Activated T-cell treated with anti-CD3 and anti-CD28 coated beads, Interleukin-2, amount 50 U/mL, for 72 hours (primary cell): ENCODE measurements at places on chromosomes 7 and 10.

GRCh38 chr10:48884179-48885045, 55.2 kb downstream of the LRRC18 start:
- no peak for DNase-seq

DNA sequence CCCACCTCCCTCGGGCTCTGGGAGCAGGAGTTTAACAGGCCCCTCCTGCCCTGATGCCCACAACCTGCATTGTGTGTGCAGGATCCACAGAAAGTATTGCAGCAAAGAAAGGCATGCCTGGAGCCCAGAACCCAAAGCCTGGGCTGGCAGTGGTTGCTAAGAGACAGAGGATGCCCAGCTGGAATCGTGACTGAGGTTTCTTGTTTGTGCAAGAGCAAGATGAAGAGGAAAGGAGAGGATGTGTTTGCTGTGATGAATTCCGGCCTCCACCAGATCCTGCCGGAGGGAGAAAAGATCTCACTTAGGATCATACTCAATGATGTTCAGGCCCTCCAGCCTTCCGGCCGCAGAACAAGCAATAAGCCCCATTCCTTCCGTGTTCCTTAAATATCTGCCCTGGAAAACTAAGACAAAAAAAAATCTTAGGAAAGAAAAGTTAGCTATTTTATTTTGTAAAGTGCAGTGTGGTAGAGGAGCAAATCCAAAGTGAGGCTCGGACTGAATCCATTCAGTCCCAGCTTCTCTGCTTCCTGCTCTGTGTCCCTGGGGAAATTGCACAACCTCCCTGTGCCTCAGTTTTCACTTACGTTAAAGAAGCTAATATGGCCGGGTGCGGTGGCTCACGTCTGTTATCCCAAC, 57.1 kb downstream of the SLIT1 start:
- DNase-seq: no peak

DNA sequence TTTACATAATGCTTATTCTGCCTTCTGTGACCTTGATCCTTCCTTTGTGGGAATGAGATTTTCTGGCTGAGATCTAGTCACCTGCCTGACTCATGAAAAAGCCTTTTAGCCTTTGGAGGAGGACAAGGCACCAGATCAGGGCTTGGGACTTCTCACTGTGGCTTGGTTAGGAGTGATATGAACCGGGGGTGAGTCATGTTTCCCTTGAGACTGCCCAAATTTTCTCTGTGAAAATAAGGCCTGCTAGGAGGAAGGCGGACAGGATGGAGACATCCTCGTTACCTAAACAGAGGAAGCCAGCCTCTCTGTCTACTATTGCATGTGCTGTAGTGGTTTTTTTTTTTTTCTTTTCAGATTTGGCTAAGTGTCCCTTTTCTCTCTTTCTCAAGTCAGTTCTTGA, 57.8 kb downstream of the EVX1 start:
- DNase-seq: no peak

DNA sequence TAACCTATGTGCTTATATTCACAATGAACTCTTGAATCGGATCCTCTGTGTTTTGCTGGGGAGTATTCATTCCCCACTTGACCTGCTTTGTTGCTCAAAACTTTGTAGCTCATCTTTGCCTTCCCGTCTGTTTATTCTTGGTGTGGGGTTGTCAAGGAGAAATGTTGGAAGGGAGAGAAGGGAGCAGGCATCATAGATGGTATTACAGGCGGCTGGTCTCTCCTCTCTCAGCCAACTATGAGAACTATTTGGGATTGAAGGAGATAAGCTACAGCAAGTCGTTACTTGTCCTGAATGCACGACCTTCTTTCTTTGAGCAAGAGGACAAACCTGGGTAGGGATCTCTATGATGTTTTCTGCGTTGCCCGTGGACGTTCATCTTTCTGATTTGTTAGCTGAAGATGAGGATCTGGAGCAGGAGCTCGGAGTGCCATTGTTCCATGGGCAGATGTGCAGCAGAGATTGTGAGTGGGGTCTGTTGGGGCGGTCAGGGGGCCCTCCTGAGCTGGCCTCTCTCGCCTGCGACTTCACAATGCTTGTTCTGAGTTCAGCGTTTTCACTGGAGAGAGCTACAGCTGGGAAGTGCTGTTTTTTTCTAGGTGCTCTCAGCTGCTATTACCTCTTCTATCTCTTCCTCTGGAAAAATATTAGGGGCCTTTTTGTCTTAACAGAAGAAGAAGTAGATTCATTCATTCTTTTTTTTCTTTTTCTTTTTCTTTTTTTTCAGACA, 126.9 kb upstream of the KLF6 start:
- no peak for DNase-seq

DNA sequence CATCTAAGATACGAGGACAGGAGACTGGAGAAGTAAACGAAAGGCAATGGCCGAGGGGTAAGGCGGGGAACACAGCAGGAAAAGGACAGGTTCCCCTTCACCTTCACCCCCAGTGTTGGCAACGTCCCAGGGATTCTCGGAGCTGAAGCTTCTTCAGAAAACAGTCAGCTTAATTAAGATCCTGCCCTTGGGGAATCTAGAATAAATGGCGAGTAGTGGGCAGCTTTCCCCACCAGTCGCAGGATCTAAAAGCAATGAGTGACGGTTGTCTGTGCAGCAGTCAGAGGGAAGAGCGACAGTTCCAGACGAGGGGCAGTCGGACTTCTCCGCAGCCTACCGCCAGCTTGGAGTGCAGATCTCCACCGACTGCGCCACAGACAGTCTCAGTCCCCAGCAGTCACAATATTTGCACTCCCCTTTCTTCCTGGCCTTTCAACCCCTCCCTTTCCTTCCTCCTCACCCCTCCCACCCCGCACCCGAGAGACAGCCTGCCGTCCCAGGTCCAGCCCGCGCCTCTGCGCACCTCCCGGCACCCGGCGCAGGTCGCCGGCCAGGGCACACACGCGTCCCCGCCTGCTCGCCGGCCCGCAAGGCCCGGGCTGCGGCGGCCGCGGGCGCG, 10.9 kb upstream of the SP8 start:
- no peak for DNase-seq

DNA sequence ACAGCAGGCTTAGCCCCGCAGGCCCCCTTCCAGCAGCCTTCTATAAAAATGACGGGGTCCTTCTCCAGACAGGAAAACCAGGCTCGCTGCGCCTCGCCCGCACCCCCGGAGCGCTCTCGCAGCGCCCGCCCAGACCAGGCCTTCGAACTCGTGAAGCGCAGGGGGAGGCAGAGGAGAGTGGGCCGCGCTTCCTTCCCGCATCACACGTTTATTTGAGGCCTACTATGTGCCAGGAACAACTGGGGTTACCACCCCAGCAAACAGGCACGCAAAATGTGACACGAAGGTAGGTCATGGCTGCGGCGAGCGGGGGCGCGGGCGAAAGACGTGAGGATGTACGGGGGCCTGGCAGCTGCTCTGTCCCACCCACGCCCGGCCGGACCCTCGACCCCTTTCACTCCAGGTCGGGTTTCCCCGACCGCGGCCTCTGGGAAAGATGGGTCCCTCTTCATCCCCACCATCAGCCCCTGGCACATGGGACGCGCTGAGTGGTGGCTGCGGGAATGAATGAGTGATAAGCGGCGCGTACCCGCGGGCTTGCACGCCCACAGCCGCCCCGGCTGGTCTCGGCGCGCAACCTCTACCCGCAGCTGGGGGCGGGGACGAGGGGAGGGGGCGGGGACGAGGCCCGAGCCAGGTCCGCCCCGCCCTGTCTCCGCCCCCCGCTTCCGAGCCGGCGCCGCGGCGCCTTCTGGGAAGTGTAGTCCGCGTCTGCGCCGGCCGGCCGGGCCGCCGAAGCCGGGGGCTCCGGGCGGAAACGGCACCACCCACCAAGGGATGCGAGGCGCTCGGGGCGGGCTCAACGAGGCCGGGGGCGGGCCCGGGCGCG, 59.1 kb downstream of the ZNF467 start:
- peak; percentile 88 for DNase-seq

- DNase-seq: no peak
Observed at GRCh38 chr10:129171812-129172211, 295.2 kb upstream of the MGMT start.

GRCh38 chr7:11176985-11177555, 203.4 kb downstream of the PHF14 start:
- DNase-seq: no peak

DNA sequence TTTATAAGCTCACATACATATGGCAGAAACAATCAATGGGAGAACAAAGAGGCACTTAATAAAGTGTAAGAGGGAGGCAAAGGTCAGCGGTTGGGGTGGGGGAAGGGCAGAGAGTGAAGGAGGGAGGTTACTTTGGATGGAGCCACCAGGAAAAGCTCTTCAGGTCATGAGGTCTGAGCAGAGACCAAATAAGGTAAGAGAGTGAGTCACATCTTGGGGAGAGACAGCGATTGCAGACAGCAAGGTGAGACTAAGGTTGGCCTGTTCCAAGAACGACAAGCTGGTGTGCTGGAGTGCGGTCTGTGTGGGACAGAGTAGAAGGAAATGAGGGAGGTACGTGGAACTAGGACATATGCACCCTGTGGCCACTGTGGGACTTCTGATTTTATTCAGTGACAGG, 74.3 kb upstream of the TOMM7 start:
- DNase-seq: no peak

GRCh38 chr10:16570731-16571130, 49.1 kb upstream of the C1QL3 start:
- DNase-seq: no peak

GRCh38 chr10:24887855-24888231, 64.6 kb downstream of the PRTFDC1 start:
- DNase-seq: no peak

DNA sequence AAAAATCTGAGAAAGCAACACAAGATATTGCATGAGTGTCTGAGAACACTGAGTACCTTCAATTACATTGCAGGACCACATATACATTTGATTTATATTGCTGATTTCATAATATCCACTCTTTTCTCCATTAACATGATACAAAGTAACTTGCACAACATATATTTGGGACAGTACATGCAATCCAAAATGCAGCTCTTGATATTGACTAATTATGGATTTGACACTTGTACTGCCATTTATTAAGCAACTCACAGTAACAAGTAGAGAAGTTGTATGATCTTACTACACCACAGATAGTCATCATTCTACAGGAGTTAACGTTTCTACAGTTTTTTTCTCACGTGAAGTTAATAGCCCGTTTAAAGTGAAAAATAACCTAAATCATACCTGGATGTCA, 46.7 kb downstream of the USP6NL start:
- no peak for DNase-seq

DNA sequence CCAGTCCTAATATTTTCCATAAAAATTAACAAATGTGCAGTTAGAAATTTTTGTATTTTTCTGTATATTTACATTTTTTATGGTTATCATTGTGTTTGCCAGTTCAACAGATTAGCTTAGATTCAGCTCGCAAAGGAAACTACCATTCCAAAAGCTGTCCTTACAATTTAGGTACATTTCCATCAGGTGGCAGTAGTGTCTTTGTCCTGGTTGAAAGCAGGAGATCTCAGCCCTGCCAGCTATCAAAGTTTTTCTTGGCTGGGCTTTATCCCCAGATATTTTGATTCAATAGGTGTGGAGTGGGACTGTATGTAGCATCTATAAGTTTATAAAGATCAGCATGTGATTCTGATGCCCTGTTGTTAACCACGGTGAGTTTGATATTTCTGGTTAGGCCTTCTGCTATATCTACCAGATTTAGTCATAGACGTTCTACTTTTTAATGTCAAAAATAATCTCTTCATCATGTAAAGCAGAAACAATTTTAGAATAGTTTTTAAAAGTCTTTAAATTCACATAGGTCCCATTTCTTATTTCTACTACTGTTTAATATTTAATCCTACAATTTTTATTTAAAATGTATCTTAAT, 15.5 kb upstream of the ICA1 start:
- no peak for DNase-seq

DNA sequence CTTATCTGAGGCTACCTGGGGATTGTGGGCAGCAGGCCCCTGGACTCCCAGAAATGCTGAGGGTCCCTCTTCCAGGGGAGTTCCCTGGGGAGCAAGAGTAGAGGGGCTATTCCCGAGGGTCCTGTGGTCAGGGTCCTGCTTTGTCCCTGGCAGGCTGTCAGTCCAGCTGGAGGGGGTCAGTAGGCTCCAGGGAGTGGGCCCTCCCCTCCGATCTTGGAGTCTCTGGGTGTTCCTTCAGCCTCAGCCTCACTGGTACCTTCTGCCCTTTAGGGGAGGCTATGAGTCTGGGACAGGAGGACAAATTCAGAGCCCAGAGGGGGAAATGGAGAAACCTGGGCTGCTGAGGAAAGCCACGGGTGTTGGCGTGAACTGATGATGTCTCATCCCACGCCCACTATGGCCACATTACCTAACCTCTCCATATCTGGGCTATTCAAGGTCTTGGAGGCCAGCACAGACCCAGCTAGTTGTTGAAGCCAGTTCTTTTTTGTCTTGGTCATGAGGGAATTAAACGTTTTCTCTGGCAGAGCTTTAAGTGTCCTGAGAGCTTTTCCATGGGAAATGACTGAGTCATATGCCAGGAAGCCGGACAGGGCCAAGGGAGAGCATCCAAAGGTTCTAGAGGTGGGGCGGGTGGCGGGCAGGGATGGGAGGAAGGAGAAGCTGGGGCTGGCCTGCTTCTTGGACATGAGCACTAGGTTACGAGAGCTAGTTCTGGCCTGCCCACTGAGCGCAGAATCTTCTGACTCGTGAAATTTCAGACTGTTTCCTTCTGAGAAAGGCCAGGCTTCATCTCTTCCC, 6.2 kb downstream of the CALHM2 start:
- no peak for DNase-seq

DNA sequence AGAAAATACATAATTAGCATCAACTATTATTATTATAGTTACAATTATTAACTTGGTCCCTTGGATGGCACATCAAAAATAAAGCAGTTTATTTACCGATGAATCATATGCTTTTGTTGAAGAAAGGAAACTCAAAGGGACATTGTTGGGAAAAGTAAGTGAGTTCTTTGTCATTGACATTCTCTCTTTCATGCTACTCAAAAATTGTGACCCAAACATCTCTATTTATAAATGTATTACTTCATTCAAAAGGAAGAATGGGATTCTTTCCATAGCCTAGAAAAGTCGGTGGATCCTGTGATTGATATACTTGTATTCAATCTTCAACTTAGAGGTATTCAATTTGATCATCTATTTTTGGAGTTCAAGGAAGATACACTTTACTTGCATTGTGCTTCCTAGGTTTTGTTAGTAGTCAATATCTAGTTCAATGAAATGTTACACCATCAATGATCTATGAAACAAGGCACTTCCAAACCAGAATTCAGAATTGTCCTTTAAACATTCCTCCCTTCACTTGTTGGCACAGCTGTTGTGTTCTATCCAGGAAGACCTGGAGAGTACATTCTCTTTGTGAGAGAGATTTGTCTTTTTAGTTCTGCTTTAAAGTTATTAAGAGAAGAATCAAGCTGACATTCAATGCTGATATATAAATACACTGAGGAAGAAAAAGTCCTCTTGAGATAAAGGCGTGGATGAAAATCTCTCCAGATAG, 235.2 kb downstream of the TMEM26 start:
- no peak for DNase-seq

GRCh38 chr10:86046845-86047460, 319.6 kb downstream of the GRID1 start:
- DNase-seq: peak; percentile 16
